ENCODE measurements at places on chromosomes 7 and 10.
A peak's percentile ranks its signal among the peaks of the same experiment; 100 is the strongest.

DNA sequence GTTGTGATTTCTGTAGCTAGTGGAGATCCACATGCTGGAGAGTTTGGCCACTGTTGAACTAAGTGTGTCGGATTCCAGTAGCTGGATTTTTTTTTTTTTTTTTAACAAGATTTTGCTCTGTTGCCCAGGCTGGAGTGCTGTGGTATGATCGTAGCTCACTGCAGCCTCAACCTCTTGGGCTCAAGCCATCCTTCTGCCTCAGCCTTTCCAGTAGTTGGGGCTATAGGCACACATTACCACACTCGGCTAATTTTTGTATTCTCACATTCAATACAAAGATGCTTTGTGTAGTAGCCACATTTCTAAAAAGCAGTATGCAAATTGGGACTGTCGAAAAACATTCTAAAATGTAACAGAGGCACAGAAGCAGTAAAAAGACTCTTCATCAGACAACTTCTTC lies 63.5 kb downstream of the RABGEF1 start:
- DNase-seq = no peak

GRCh38 chr7:43869867-43870240 lies 537 bp upstream of the MRPS24 start:
- DNase-seq = peak; percentile 68

DNA sequence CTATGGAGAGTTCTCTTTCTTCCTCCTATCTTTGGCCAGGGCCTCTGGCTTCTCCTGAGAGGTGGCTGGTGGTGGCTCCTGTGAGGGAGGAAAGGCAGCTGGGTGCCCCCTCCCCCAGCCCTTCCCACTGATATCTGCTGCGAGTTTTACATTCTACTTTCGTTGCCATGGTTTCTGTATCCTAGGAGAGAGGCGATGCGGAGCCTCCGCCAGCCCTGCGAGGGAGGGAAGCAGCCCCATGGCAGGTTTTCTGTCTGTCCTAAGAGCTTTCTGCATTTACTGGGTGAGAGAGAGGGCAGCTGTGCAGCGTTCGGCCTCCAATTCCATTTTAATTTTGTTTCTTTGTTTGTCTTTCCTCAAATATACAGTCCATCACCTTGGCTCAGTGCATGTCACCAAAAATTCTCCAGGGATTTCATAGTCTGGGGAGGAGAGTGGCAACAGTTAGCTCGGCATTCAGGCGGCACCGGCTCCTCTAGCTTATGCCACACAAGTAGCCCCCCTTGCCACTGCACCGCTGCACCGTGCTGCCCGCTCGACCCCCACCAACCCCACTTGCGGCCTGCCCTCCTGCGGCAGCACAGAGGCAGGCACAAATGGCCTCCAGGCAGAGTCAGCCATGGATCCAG lies 20.4 kb downstream of the DNAJB12 start:
- peak; percentile 56 for DNase-seq

GRCh38 chr7:116111475-116111874 lies 80.9 kb upstream of the TFEC start:
- DNase-seq = no peak

DNA sequence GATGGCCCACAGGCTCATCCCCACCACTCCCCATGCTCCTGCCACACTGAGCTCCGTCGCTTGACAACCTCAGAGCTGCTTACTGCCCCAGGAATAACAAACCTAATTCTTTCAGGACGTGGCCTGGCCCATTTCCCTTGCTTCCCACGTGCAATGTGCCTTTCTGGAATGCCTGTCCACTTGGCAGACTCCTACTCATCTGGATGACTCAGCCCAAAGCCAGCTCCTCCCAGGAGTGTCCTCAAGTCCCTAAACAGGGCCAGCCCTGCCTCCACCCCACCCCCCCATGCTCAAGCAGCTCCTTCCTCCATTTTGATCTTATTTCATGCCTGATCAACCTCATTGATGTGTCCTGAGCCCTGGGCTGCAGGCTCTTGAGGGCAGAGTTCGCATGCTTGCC lies 164.9 kb upstream of the RNF32 start:
- DNase-seq = no peak

DNA sequence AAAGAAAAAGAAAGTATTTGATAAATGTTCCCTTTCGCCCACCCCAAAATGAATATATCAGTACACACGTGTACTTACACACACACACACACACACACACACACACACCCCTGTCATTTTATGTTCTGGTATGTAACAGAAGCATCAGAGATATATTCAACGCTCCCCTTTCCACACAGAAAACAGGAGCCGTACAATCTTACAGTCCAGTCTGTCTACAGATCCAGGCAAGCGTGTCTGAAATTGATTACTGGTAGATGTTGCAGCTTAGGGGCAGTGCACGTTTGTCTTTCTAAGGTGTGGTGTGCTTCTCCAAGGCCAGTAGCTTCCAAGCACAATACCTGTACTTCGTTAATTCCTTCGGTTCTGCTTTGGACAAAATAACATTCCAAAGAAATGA lies 143.7 kb upstream of the RNF32 start:
- no peak for DNase-seq

DNA sequence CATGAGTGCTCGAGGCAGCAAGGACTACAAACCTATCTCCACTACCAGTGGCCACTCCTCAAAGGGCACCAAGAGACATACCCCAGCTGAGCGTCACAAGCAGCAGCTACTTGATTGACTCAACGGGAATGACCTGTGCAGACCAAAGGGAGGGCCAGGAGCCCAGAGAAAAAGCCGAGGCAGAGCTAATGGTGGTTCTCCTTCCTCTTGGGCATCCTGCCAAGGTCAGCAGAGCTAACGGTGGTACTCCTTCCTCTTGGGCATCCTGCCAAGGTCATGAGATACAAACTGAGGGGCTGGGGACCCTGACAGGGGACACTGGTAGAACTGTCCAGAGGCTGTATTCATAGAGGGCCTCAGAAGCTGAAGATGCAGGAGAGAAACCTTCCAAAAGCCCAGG lies 60.4 kb downstream of the FAM53B start:
- DNase-seq = no peak

DNA sequence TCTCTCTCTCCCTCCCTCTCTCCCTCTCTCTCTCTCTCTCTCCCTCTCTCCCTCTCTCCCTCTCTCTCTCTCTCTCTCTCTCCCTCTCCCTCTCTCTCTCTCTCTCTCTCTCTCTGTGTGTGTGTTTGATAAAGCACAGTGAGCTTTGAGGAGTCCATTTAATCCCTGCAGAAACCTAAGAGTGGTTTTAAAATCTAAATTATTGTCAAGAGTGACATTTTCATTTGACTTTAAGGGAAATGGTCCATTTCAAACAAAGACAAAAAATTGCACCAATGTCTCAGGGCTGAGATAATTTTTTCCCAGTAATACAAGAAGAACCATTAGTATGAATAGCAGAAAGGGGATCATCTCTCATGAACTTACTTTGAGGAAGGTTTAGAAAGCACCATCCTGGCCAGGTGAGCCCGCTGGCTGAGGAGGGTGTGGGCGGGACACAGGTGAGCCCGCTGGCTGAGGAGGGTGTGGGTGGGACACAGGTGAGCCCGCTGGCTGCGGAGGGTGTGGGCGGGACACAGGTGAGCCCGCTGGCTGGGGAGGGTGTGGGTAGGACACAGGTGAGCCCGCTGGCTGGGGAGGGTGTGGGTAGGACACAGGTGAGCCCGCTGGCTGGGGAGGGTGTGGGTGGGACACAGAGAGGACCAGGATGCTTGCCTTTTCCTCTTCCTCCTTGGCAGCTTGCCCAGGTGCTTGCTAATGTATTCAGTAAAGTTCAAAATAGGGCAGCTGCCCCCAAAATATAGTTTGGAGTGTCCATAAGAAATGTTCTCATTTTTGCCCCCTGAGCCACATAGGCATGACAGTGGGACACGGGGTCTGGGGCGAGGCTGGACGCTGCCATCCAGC lies 125.0 kb downstream of the DNAJB6 start:
- no peak for DNase-seq

DNA sequence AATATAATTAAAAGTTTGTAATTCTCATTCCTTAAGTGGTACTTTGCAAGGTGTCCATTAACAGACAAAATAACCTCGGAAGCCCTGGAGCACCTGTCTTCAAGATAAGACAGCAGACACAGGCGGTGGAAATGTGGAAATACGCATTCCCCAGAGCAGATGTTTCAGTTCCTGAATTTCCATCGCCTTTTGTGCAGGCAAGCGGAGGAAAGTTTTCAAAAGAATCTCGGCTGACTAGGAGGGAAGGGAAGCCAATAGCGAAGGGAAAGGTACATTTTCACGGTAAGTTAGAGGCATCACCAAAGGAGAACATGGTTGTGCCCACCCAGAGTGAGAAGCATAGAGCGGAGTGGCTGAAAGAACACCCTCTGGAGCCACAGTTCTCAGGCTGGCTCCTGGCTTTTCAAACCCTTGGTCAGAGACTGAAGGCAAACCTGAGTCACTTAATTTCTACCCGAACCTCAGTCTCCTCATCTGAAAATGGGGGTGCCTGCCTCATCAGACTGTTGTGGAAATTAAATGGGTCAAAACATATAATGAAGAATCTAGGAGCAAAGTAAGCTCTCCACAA lies 13.6 kb downstream of the CPA1 start:
- no peak for DNase-seq

DNA sequence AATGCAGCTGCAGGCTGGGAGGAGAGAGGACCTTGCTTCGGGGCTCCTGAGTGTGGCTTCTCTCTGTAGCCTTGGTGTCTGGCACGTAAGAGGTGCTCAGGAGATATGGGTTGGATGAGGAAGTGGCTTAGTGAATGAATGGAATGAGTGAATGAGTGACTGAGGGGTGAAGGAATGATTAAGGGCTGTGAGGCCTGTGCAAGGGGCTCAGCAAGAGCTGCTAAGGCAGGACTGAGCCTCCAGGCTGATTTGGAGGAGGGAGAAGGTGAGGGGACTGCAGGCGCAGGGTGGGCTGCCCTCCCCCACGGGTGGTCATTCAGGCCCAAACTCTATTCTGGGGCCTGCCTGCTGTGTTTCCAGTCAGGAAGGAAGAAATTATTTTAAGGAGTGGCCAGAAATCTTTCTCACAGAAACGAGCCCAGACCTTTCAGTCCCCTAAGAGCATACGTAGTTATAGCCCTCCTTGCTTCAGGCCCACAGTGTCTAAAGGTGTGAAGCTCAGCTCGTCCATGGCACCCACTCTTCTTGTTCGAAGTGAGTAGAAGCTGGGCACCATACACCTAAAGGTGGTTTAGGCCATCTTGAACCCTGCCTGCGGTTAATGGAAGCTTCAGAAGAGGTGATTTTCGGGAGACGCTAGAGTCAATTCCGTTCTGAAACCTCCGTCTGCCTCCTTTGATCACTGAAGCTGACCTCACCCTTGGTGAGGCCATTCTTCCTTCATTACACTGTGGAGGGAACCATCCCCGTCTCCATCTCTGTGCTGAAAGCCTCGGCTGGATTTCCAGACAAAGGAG lies 49.5 kb upstream of the SAMD8 start:
- no peak for DNase-seq

DNA sequence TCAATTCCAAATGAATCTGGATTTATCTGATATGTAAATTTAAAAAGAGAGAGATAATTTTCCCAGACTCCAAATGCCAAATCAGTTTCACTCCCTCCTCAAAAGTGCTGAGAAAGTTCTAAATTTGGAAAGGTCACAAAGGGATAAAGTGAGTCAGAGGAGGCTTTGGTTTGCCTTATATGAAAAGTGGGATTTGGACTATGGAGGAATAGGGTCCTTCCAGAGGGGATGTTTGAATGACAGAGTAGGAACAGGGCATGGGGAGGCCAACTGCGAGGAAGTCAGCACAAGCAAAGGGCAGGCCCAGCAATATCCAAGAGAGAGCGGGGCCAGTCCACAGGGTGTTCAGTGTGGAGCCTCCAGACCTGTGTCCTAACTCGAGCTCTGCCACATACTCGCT lies 9.8 kb upstream of the FAS start:
- no peak for DNase-seq

GRCh38 chr7:121505021-121505420 lies 108.9 kb upstream of the FAM3C start:
- DNase-seq = no peak

All from uterus (tissue), 4 donors.